ENCODE measurements at places on chromosomes 1 and 21. TPM values are rescaled to one million over a fixed set of nuclear protein-coding genes. Genes with fewer than 3 reads are reported as not detected.
A peak's percentile ranks its signal among the peaks of the same experiment; 100 is the strongest.

DNA sequence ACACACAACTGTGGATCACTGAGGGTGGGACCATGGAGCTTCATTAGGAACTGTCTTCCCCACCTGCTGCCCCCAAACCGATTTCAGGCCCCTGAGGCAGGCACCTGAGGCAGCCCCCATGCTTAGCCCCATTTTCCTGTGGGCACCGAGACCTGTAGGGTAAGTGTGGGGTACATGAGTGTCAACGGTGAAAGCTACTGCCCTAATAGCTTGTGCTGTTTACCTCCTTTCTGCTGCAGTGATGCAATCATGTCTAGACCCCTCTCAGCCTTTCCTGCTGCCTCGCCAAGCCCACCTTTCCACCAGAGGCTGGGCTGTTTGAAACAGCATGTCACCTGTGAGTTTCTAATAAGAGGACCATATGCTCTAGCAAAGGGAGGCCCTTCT, 53.0 kb downstream of the NFASC start:
- DNase-seq: no peak

DNA sequence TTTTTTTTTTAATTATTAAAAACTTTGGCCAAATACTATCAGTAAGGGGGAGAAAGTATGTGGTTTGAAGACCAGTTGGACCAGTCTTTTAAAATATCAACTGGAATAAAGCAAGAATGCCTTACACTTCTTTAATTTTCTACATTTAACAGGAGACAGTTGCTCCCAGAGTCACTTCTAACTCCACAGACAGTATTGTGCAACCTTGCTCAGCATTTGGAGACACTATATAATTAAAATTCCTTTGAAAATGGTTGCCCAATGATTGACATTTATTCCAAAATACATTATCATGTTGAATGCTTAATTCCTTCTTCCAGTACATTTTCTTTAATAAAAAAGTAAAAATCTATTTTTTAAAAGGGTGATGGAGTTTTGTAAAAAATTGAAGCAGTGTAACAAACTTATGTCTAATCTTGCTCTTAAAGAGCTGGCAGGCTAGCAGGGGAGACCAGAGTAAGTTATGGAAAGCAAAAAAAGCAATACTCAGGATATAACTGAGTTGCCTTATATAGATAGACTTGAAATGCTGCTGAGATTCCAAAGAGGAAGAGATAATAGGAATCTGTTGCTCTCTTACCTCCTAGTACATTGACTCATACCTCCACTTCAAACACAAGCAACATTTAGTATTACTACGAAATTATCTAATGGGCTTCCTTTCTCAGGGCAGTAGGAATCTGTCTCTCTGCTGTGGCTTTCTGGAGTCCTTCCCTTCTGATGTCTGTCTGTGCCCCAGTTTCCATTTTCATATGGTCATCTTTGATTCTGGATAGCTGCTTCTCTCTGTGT, 69.7 kb upstream of the RGL1 start:
- DNase-seq: no peak

- peak; percentile 66 for DNase-seq
Measured at GRCh38 chr1:161727256-161727924, 6.0 kb downstream of the FCRLB start.

DNA sequence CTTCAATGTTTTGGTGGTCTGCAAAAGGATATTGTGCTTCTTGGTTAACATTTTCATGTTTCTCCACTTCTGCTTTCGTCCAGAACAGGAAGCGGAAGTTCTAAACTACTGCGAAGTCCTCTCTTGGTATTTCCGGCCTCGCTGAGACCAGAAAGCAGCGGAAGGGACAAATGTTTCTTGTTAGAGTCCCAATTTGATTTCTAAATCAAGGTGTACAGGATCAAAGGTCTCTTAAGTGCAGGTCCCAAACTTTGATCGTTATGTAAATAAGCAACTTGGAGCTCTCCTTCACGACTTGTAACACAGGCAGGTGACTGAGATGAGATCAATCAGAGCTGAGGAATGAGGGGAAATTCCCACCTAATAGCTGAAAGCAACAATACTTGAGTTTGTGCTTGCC, 40.1 kb upstream of the HMCN1 start:
- no peak for DNase-seq

- no peak for DNase-seq
Measured at GRCh38 chr21:44682580-44683151, 703 bp upstream of the KRTAP12-1 start.

GRCh38 chr1:57377339-57378139, 46.3 kb downstream of the DAB1 start:
- DNase-seq: no peak

GRCh38 chr21:45982092-45982757, 655 bp downstream of the COL6A1 start:
- DNase-seq: no peak

DNA sequence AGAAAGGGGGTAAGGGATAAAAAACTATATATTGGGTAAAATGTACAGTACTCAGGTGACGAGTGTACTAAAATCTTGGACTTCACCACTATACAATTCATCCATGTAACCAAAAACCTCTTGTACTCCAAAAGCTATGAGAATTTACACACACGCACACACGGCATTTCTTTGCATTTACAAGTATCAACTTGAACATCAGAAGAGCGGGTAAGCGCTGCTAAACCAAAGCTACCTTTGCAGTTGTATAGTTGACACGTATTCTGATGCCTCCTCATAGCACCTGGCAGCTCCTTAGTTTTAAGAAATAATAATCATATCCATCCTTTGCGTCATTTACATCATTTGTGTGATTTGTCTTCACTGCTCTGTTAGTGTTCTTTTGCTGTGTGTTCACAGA, 17.6 kb downstream of the CDC42BPA start:
- DNase-seq: no peak

- no peak for DNase-seq
Measured at GRCh38 chr1:26745191-26745590, 42.6 kb upstream of the PIGV start.

GRCh38 chr1:72283022-72283306, 625 bp upstream of the NEGR1 start:
- DNase-seq: no peak

GRCh38 chr1:163170331-163170730, 32.4 kb downstream of the RGS5 start:
- DNase-seq: no peak

DNA sequence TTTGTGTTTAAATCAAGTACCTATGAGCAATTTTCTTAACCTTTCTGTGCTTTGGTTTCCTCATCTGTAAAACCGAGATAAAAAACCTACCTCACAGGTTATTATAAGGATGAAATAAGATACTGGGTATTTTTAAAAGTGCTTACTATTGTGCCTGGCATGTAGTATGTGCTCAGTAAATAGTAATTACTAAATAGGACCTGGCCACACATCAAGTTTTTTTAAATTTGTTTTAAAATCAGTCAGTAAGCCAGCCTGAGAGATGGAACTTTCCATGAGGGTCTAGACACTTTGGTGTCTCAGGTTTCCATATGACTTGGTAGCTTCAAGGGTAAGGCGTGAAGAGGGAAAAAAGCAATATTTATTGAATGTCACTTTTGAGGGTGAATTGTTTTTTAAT, 7.0 kb upstream of the ATF3 start:
- DNase-seq: no peak

GRCh38 chr1:164598719-164599118, 39.7 kb downstream of the PBX1 start:
- DNase-seq: no peak

- DNase-seq: no peak
Measured at GRCh38 chr1:61445269-61445825, 279.6 kb downstream of the TM2D1 start.

GRCh38 chr1:209692296-209692695, 12.3 kb upstream of the HSD11B1 start:
- DNase-seq: no peak

- peak; percentile 54 for DNase-seq
Measured at GRCh38 chr21:46188226-46189212, 4.3 kb upstream of the SPATC1L start.

- no peak for DNase-seq
Measured at GRCh38 chr1:38085666-38086330, 39.2 kb upstream of the POU3F1 start.

DNA sequence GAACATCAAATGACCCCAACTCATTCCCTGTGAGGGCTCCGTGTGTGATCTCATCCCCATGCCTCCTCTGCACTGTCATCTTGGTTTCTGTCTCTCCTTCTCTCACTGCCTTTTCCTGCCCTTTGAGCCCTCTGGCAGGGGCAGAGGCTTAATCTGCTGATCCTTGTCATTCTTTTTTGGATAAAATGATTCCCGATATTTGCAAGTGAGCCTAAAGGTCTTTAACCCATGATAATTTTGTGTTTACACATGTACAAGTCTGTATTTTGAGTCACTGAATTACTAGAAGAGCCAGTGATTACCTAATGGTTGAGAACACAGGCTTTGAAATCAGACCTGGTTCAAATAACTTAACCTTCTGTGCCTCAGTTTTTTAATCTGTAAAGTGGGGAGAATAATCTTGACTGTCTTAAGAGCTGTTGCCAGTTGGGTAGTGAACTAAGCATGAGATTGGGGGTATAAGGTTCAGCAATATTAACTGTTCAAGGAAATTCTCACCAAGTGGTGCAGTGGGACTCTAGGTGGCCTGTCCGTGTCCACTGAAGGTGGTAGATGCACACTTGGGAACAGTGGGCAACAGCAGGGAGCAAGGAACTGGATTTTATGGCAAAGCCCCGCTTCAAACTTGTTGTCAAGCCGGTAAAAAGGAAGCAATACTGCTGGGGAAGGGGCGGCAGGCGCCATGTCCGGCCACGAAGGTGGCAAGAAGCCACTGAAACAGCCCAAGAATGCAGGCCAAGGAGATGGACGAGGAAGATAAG, 1.6 kb downstream of the ECHDC2 start:
- no peak for DNase-seq

DNA sequence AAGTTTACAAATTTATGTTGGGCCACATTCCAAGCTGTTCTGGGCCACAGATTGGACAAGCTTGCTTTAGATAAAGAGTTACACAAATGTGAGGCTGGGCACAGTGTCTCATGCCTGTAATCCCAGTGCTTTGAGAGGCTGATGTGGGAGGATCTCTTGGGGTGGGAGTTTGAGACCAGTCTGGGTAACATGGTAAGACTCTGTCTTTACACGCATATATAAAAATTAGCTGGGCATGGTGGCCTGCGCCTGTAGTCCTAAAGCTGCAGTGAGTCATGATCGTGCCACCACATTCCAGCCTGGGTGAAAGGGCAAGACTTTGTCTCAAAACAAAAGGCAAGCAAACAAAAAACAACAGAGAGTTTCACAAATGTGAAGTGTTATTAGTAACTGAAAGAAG, 5.9 kb upstream of the VCAM1 start:
- no peak for DNase-seq

DNA sequence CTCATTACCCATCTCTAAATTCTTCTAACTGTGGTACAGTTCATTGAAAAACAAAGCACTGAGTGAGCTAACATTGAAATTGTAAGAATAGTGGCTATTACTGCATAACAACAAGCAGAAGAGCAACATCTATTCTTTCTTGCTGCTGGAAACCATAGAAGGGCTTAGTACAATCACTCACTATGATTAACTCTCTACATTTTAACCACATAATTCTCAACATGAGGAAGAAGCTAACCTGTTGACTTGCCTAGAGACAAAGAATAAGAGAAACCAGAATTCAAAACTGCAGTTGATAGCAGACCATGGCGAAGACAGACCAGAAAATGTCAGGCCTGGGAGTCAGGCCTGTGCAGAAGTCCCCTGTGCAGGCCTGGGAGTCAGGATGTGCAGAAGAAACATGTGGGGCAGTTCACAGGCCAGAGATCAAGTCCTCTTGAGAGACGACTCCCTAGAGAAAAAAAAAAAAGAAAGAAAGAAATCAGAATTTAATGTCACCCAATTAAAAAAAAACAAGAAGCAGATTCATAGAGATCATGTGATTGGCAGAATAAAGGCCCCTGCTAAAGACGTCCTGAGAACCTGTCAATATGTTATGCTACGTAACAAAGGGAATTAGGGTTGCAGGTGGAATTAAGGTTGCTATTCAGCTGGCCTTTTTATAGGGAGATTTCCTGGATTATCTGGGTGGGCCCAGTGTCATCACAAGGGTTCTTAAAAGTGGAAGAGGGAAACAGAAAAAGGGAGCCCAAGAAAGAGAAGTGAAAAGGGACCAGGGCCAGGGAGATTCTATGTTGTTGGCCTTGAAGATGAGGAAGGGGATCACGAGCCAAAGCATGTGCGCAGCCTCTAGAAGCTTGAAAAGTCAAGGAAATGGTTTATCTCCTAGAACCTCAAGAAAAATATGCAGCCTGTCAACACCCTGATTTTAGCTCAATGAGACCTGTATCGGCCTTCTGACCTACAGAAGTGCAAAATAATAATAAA, 94.9 kb downstream of the MRPL39 start:
- no peak for DNase-seq

- DNase-seq: no peak
Measured at GRCh38 chr21:45475797-45476570, 66.3 kb downstream of the SLC19A1 start.

- DNase-seq: no peak
Measured at GRCh38 chr21:22763442-22763841, 1765.2 kb downstream of the NCAM2 start.

GRCh38 chr1:240304466-240304865, 212.8 kb downstream of the FMN2 start:
- DNase-seq: no peak

GRCh38 chr1:60847391-60847790, 235.0 kb upstream of the NFIA start:
- DNase-seq: no peak

DNA sequence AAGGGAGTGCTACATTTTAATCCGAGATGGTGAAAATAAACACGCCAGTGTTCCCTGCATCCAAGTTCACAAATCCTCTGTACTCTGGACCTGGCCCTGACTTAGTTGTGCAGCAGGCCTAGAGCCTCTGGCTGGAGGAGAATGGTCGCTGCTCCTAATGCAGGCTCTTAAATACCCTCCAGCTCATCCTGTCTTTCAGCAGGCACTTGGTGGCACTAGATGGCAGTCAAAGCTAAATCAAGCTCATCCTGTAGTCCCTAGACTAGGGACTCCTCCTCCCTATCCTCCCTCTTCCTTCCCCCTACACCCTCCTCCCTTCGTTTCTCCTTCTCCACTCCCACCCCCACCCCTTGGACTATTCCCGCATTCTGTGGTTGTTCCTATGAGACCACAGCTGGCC, 41.6 kb upstream of the MTR start:
- peak; percentile 47 for DNase-seq

GRCh38 chr1:218401441-218401997, 56.4 kb downstream of the TGFB2 start:
- no peak for DNase-seq

Gene VSIG8
- total RNA-seq: 0.57 TPM

Gene NCMAP
- total RNA-seq: not detected

Gene CYP4Z1
- not detected for total RNA-seq

Gene CD1B
- not detected for total RNA-seq

Gene FAM72A
- total RNA-seq: 5.5 TPM

Gene ZNF644
- total RNA-seq: 12.9 TPM

Gene EXOC8
- 7.7 TPM for total RNA-seq

Gene MEX3A
- 2.0 TPM for total RNA-seq

Gene HSD3B1
- not detected for total RNA-seq

Gene EPHB2
- 14.5 TPM for total RNA-seq

Gene IGSF3
- 36.0 TPM for total RNA-seq

Gene RNF186
- total RNA-seq: not detected

Gene KCNT2
- 0.12 TPM for total RNA-seq

Gene CFHR5
- total RNA-seq: not detected
